ENCODE measurements at places on chromosomes 7 and 10. TPM values are rescaled to one million over a fixed set of nuclear protein-coding genes. Genes with fewer than 3 reads are reported as not detected.

OPN4 gene
- not detected for polyA plus RNA-seq

GRCh38 chr7:25262586-25262985, 34.3 kb upstream of the NPVF start:
- DNase-seq, result no peak

PHYHIPL gene
- polyA plus RNA-seq, result 19.0 TPM

RNF133 gene
- 0.34 TPM for polyA plus RNA-seq

OLAH gene
- 0.43 TPM for polyA plus RNA-seq
